Activated CD4-positive, CD25-positive, alpha-beta regulatory T cell treated with anti-CD3 and anti-CD28 coated beads, Interleukin-2, amount 50 U/mL, for 16 hours (primary cell): ENCODE measurements at places on chromosomes 6 and 20.

GRCh38 chr20:44990425-44990824 is 24.1 kb downstream of the STK4 start:
- DNase-seq, result no peak

GRCh38 chr6:117270055-117270842 is 4.9 kb downstream of the VGLL2 start:
- DNase-seq, result no peak

GRCh38 chr6:21601339-21601923 is 7.9 kb downstream of the SOX4 start:
- DNase-seq, result no peak

DNA sequence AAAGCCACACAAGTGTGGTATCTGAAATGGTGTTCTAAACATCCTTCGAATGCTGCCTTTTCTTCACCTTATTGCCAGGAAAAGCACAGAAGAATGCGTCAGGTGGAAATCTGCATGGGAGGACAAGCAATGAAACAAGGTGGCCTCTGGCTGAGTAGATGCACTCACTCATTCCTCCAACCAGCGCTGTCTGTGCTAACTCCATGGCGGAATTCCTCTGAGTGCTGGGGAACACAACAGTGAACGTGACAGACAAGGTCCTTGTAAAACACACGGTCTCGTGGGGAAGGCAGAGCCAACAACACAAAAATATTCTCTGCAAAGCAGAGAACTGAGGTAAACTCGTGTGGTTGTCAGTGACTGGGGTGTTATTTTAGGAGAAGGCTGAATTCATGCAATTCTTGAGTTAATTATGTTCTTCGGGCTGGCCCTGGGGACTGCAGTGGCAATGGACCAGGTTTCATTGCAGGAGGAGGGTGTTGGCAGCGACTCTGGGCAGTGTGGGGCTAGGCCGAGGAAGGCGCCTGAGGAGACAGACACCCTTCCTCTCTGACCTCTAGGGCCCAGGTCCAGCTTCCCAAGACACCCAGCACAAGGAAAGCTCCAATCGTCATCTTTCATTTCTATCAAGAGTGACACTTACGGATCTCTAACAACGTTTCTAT is 339.7 kb downstream of the PRKN start:
- no peak for DNase-seq

DNA sequence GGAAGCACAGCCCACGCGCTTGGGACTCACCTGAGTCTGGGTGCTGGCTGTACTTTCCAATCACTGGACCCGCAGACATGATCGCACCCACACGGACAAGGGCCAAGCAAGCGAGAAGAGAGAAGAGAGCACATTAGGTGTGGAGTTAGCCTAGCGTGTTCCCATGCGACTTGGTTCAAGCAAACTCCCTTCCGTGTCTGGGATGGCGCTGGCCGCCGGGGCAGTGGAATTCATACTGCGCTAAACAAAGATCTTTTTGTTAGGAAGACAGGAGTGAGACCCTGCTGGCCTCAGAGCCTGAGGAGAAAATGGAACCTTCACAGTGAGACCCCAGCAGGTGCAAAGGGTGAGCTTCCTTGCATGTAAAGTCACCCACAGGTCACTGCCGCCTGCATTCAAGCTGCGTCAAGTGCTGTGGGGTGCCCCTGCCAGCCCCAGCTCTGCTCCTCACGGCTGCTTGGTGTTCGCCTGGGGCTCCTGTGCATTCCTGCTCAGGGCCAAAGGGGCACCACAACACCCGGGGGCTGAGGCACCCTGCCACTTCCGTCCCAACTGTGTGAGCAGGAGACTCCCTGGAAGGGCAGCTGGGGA is 26.4 kb downstream of the PSMG4 start:
- DNase-seq, result no peak

DNA sequence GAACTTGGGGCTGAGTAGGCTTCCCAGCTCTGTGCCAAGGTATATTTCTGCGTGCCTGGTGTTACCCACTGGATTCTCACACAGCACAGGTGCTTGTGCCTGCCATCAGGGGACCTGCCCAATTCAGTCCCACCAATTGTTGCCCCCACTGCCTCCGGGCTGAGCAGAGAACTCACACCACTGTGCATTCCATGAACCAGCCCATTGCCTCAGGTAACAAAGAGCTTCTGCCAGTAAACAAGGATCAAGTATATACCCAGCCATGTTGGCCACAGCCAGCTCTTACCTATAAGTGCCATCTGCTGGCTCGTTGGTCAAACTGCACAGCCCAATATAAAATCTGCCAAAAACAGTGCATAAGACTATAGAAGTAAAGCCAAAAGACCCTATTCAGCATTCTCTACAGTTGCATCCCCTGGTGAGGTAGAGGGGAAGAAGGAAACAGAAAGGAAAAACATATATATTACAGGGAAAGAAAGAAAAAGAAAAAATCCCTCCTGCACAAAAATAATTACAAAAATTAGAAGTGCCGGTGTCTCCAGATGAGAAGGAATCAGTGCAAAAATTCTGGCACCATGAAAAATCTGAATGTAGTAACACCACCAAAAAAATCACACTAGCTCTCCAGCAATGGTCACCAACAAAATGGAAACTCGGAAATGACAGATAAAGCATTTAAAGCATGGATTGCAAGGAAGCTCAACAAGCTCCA is 241.4 kb downstream of the IBTK start:
- DNase-seq, result no peak

DNA sequence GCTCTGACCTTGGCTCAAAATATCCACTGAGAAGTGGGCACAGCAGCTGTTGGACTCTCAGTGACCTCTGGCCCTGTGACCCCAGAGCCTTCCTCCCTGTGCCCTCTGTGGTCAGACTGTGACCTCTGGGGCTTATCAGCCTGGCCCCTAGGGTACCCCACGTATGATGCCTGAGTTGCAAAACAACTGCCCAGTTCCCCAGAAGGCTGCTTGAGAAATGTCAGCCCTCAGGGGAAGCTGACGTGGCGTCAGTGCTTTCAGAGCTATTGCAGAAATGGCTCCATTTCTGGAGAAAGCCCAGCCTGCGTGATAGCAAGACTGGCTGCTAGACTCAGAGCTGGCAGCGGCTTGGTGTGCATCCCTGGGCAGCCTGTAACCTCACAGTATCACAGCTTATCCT is 31.5 kb upstream of the TGM2 start:
- no peak for DNase-seq

DNA sequence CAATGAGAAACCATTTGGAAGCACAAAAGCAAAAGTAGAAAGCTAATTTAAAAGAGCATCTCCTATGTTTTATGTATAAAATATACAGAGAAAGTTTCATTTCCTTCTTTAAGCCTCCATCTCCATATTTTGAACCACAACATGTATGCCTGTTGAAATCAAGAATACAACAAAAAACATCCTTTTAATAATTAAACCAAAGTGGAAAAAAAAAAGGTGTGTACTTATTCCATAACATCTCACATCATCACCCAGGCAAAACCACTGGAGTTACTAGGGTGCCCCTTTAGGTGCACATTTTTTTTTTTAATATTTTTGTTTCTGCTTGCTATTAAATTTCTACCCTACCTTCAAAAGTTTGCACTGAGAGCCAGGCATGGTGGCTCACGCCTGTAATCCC is 43.0 kb downstream of the EDN1 start:
- no peak for DNase-seq

- DNase-seq, result no peak
Measured at GRCh38 chr6:151565940-151566339, 72.1 kb downstream of the CCDC170 start.

GRCh38 chr20:57198132-57199072 is 68.0 kb downstream of the BMP7 start:
- no peak for DNase-seq

- DNase-seq, result no peak
Measured at GRCh38 chr6:168374541-168375071, 55.0 kb upstream of the DACT2 start.

DNA sequence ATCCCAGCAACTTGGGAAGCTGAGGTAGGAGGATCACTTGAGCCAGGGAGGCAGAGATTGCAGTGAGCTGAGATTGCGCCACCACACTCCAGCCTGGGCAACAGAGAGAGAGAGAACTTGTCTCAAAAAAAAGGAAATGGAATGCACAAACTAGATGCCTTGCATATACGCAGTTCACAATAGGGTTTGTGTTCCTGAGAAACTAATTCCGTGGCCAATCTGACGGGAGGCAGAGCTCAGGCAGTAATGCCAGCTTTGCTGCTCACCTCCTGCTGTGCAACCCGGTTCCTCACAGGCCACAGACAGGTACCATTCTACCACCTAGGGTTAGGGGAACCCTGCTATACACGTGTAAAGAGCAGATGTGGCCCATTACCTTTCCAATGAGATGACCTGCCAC is 1.4 kb downstream of the CDK5RAP1 start:
- DNase-seq, result no peak

DNA sequence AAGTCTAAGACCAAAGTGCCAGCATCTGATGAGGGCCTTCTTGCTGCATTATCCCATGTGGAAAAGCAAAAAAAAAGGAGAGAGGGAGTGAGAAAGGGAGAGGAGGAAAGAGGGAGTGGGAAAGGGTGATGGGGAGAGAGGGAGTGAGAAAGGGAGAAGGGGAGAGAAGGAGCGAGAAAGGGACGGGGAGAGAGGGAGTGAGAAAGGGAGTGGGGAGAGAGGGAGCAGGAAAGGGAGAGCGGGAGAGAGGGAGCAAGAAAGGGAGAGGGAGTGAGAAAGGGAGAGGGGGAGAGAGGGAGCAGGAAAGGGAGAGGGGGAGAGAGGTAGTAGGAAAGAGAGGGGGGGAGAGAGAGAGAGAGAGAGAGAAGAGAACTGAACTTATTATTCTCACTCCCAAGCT is 241.1 kb upstream of the RIMS1 start:
- no peak for DNase-seq

DNA sequence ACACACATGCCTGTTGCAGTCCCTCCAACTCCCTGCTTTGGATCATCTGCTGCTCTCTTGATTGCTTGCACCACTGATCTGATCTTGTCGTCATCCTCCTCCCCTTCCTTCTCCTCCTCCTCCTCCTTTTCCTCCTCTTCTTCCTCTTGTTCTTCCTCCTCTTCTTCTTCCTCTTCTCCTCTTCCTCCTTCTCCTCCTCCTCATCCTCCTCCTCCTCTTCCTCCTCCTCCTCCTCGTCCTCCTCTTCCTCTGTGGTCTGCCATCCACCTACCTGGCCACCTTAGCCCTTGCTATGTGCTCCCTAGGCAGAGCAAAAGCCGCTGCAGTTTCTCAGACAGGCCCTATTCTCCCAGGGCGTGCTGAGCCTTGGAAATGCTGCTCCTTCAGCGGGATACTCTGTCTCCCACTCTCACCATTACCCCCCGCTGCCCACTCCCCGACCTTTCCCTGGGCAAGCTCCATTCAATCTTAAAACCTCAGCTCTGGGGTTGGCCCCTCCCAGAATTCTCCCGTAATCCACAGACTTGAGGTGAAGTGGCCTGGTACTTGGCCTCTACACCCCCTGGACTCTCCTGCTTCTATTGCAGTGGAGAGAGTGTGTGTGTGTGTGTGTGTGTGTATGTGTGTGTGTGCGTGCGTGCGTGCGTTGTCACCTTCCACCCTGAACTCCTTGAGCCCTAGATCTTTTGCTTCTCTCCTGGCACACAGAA is 105.0 kb downstream of the SASH1 start:
- no peak for DNase-seq

GRCh38 chr6:80209430-80209829 is 103.0 kb downstream of the BCKDHB start:
- DNase-seq, result no peak

GRCh38 chr20:8764344-8764962 is 304.4 kb upstream of the PLCB4 start:
- DNase-seq, result no peak

DNA sequence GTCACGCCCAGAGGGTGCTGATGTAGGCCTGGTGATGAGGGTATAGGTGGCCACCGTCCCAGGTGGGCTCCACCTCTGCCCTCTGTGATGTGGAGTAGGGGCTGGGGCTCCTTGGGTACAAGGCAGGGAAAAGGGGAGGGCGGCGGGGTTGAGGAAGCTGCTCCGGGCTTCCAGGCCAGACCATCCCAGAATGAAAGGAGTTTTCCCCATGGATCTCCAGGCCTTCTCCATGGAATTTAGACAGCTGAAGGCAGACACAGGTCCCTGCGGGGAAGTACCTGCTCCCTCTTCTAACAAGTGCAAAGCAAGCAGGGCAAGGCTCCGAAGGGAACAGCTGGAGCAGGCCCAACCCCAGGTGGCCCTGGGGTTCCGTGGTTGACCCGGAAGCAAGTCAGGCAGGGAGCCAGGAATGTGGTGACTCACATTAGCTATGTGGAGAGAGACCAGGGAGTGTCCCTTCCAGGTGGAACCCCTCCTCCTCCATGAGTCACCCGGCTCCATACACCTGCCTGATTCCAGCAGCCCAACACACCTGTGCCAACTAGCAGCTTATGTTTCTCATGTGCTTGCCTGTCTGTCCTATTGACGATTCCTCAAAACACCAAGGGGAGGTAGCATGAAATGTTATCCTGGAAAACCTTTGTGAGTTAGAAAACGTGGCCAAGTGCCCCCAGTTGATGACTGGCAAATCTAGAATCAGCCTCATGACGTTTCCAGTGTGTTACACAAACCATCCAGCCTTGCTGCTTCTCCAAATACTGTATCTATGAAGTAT is 59.7 kb upstream of the SNX9 start:
- no peak for DNase-seq

DNA sequence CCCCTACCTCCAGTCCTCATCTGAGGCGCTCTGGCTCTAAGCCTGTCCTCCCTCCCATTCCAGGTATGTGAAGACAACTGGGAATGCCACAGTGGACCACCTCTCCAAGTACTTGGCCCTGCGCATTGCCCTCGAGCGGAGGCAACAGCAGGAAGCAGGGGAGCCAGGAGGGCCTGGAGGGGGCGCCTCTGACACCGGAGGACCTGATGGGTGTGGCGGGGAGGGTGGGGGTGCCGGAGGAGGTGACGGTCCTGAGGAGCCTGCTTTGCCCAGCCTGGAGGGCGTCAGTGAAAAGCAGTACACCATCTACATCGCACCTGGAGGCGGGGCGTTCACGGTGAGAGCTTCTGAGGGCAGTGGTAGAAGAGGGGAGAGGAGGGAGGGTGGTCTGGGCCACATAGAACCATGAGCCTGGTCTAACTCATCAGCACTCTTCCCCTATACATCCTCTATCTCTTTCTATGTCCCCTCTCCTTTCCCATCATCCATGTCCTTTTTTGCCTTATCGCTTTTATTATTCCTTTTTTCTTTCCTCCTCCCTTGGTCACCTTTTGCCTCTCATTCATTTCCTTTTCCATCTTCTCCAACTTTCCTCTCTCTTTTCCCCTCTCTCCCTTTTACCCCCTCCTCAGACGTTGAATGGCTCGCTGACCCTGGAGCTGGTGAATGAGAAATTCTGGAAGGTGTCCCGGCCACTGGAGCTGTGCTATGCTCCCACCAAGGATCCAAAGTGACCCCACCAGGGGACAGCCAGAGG is 3.5 kb downstream of the RING1 start:
- DNase-seq, result no peak

DNA sequence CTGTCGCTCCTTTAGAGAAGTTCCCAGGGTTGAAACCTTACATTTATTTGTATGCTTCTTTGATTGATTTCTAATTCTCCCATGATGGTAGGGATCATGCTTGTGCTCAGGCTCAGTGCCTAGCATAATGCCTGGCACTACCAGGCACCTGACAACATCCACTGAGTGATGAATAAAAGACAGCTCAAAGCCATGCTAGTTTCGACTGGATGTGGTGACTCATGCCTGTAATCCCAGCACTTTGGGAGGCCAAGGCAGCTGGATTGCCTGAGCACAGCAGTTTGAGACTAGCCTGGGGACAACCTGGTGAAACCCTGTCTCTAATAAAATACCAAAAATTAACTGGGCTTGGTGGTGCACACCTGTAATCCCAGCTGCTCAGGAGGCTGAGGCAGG is 11.6 kb upstream of the CD164 start:
- no peak for DNase-seq
